ENCODE measurements at places on chromosomes 16 and 17. TPM values are rescaled to one million over a fixed set of nuclear protein-coding genes. Genes with fewer than 3 reads are reported as not detected.

GRCh38 chr16:6573577-6573976, 759.1 kb upstream of the RBFOX1 start:
- DNase-seq: peak; percentile 7

- DNase-seq: no peak
These were observed 32.8 kb downstream of the GLG1 start for GRCh38 chr16:74574146-74574545.

GRCh38 chr17:61837175-61838051, 25.9 kb downstream of the BRIP1 start:
- DNase-seq: peak; percentile 66

IL17C gene
- total RNA-seq: not detected

- no peak for DNase-seq
These were observed 408.2 kb downstream of the SEC14L1 start for GRCh38 chr17:77548967-77549366.

- DNase-seq: no peak
These were observed 87.4 kb upstream of the NKD1 start for GRCh38 chr16:50460538-50461399.

CYGB gene
- total RNA-seq: not detected

DNA sequence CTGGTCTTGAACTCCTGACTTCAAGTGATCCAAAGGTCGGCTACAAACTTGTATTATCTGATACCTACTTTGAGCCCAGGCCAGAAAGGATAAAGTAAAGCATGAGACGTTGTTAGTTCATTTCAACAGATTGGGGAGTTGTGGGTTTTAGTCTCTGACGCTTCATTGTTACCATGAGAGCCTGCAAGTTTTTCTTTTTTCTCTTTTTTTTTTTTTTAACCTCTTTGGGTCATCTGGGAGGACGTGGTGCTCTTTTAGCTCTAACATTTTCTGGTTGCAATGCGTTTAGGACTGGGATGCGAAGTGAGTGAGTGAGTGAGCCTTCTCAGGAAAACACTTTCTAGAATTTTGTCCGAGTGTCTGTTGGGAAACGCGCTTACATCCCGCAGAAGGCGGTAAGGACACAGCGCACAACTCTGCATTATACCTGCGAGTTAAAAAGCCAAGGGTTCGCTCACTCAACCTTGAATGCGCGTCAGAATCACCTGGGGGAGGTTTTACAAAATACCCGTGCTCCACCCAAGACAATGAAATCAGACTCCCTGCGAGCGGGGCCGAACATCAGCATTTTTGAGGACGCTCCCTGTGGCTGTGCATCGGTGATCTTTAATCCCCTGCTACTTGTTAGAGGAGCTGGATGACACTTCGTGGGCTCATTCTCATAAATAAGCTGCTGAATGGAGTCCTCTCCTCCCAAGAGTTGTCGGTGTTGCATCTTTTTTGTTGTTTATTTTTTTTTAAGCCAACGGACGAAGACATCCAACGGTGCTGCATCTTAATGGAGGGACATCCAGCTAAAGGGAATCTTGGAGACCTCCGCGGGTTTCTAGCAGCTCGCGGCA, 629 bp upstream of the RNF135 start:
- no peak for DNase-seq

GRCh38 chr16:1610071-1610898, 1.6 kb downstream of the IFT140 start:
- peak; percentile 86 for DNase-seq

PRR11 gene
- total RNA-seq: 28.1 TPM

KRT36 gene
- total RNA-seq: not detected

DNA sequence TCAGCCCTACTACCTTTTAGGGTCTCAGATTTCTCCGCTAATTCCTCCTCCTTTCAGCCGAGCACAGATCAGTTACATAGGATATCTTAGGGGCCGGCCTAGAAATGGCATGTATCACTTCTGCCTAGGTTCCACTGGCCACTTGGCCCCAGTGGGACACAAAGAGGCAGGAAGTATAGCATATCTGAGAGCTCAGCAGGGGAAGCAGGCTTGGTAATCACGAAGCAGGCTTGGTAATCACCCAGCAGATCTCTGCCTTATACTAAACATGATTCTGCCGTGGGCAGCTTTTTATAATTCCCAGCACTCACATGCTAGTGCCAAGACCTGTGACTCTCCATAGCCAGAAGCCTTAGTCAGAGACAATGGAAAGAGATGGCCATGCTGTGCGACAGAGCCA, 59.6 kb upstream of the CACNG5 start:
- DNase-seq: no peak

COPZ2 gene
- total RNA-seq: 40.7 TPM

DNA sequence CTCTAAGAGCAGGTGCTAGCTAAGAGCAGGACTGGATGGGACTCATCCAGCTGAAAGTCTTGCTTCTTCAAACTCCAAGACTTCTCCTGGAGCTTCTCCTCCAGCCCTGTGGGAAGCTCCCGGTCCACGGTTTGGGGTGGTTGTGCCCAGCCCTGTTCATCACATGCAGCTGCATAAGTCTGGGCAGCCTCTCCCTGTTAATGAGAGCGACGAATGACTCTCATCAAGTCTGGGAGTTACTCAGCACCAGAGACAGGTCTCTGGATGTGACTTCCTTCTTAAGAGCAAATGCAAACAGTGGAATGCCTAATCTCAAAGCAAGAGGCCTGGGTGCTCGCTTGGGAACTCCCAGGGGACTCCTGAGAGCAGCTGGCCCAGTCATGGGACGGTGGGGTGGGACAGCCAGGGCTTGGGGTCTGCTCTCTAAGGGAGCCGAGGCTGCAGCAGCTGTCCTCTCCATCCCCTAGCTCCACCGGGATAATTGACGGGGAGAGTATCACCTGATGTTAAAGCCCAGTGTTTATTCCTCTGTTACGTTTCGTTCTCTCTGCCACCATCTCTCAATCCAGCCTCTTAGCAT, 35.3 kb upstream of the CRHR1 start:
- DNase-seq: no peak

DNA sequence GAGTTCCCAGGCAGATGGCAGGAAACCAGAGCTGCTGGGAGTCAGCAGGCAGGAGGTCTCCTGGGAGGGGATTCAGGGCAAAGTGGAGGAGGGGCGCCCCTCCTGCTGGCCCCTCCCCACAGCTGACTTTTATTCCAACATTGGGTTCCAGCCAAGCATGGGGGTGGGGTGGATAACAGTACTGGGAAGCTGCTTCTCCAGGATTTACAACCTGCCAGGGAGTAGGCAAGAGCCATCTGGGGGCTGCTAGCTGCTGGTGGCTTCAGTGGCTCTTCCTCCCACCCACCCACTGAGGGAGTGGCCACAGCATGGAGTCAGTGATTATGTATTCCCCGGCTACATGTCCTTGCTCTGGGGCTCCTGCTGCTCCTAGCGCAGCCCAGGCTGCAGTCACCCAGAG, 36.8 kb downstream of the TMEM132E start:
- no peak for DNase-seq

EVPL gene
- total RNA-seq: not detected

- no peak for DNase-seq
These were observed 63.9 kb upstream of the ARL4D start for GRCh38 chr17:43334738-43335402.

CTF1 gene
- 0.42 TPM for total RNA-seq

DNA sequence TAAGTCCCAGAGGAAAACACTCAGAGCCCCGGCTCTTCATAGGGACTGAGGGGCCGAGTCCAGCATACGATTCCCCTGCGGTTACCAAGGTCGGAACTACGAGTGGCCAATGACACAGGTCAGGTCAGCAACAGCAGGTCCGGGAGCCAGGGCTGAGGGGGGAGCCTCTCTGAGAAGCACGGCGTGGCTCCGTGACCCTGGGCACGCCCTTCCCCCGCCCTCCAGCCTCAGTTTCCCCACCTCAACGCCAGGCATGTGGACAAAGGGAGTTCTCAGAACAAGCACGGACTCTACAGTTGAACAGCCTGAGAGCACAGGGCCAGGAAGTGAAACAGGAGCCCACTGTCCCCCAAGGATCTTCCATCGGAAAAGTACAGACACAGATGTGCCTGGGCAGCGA, 25.6 kb downstream of the TPSD1 start:
- no peak for DNase-seq

DNA sequence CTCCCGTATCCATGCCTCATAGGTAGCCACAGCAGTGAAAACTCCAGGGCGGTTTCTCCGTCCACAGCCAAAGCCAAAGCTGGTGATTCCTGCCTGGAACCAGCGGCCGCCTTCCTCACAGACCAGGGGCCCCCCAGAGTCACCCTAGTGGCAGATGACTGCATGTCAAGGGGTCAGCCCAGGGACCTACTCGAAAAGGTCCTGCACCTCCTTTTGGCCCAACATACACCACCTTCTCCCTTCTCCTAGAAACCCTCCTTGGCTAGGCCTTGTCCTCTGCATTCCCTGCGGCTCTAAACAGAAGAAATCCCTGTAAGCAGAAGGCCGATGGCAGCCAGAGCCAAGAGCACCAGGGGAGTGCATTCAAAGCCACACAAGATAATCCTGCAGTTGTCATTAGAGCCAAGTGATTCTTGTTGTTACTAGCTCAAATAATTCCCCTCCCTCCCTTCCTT, 6.1 kb downstream of the PRSS36 start:
- DNase-seq: no peak

PRDM7 gene
- total RNA-seq: not detected

DNA sequence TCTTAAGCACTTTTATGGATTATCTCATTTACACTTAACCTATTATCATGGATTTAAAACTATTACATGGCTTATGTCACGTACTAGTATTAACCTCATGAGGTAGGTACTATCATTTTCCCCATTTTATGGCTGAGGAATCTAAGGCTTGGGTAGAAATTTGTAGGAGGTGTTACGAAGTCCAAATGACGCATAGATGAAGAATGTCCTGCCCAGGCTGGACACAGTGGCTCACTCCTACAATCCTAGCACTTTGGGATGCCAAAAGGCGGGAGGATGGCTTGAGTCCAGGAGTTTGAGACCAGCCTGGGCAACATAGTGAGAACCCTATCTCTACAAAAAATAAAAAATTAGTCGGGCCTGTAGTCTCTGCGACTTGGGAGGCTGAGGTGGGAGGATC, 4.8 kb upstream of the C1QL1 start:
- peak; percentile 96 for DNase-seq

- DNase-seq: no peak
These were observed 78.2 kb upstream of the NLRP1 start for GRCh38 chr17:5662409-5663085.

DNA sequence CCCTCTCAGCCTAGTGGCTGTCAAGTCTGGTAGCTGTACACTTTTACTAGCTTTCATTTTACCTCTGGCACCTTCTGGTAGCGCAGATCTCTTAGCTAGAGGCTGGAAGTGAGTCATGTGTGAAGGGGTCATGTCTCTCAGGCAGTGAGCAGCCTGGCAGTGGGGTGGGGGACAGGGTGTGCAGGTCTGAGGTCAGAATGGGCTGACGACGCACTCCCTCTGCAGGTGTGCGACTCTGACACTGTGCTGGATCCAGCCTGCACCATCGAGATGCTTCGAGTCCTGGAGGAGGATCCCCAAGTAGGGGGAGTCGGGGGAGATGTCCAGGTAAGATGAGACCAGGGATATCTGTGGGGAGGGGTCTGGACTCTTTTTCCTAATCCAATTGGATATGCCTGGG, 7.8 kb downstream of the HAS3 start:
- DNase-seq: peak; percentile 38

SNX20 gene
- total RNA-seq: not detected

- no peak for DNase-seq
These were observed 1.2 kb downstream of the PRR35 start for GRCh38 chr16:561413-561794.

GRCh38 chr16:5442054-5442453, 344.5 kb upstream of the EEF2KMT start:
- no peak for DNase-seq

- peak; percentile 45 for DNase-seq
These were observed 330.0 kb upstream of the SOX9 start for GRCh38 chr17:71790791-71791190.

- peak; percentile 92 for DNase-seq
These were observed 2.1 kb downstream of the ACE start for GRCh38 chr17:63478814-63479494.
